ENCODE measurements at places on chromosomes 5 and 9. TPM values are rescaled to one million over a fixed set of nuclear protein-coding genes. Genes with fewer than 3 reads are reported as not detected.

GRCh38 chr9:74672237-74672636 is 175.1 kb downstream of the RORB start:
- no peaks in the 10 kb centered on the region for H3K27me3 ChIP-seq
- no peak overlapping the region for H3K27ac ChIP-seq
- no peak for DNase-seq
- no peaks in the 10 kb centered on the region for H3K4me1 ChIP-seq
- H3K4me3 ChIP-seq = no peak overlapping the region

DNA sequence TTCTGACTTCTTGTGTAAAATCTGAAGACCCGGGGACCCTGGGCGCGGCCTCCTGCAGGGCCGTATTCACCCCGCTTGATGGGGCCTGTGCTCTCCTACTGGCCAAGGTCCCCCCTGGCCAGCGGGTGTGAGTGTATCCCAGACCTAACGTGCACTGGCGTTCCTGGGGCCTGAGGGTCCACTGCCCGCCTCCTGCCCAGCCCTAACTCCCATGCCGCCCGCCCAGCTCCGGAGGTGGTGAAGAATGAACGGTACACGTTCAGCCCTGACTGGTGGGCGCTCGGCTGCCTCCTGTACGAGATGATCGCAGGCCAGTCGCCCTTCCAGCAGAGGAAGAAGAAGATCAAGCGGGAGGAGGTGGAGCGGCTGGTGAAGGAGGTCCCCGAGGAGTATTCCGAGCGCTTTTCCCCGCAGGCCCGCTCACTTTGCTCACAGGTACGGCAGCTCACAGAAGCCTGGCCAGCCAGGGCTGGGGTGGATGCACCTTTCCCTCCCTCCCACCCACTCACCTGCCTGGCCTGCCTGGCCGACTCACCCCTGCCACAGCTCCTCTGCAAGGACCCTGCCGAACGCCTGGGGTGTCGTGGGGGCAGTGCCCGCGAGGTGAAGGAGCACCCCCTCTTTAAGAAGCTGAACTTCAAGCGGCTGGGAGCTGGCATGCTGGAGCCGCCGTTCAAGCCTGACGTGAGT is 9.5 kb downstream of the GRK6 start:
- H3K36me3 ChIP-seq = peaks cover 5% of the 10 kb centered on the region
- no peak overlapping the region for H3K4me3 ChIP-seq
- no peak overlapping the region for H3K27ac ChIP-seq
- H3K27me3 ChIP-seq = no peaks in the 10 kb centered on the region
- H3K4me1 ChIP-seq = peaks cover 12% of the 10 kb centered on the region
- DNase-seq = no peak

GRCh38 chr5:116371935-116372334 is 202.7 kb downstream of the SEMA6A start:
- H3K27ac ChIP-seq = no peak overlapping the region
- no peaks in the 10 kb centered on the region for H3K36me3 ChIP-seq
- H3K4me1 ChIP-seq = no peaks in the 10 kb centered on the region
- no peak overlapping the region for H3K4me3 ChIP-seq
- DNase-seq = no peak

- no peaks in the 10 kb centered on the region for H3K36me3 ChIP-seq
- no peak overlapping the region for H3K4me3 ChIP-seq
- H3K27me3 ChIP-seq = no peaks in the 10 kb centered on the region
- H3K4me1 ChIP-seq = no peaks in the 10 kb centered on the region
Observed at GRCh38 chr5:7190712-7191250, 205.2 kb upstream of the ADCY2 start.

MEGF10 gene
- not detected for total RNA-seq
